ENCODE measurements at places on chromosomes 7 and 10.

DNA sequence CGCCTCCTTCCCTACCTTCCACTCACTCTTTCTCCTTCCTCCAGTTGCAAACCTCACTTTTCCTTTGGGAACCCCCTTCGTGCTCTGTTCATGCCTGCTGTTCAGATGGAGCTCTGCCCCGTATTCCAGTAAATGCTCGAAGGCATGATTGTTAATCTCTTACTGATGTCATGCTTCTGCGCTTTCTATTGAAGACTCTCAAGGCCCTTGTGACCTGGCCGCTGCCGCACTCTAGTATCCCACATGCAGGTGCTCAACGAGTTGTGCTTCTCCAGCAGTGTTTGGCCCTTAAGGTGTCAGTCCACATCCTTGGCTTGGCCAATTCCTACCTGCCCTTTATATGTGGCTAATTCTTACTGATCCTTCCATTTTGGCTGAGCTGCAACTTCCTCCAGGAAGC lies 158.6 kb downstream of the ADAM12 start:
- DNase-seq, result no peak

GRCh38 chr7:1872191-1873069 lies 202.4 kb downstream of the ELFN1 start:
- DNase-seq, result no peak

GRCh38 chr7:105932835-105933477 lies 30.1 kb upstream of the CDHR3 start:
- DNase-seq, result no peak

GRCh38 chr7:26083113-26083512 lies 68.9 kb upstream of the NFE2L3 start:
- DNase-seq, result no peak

DNA sequence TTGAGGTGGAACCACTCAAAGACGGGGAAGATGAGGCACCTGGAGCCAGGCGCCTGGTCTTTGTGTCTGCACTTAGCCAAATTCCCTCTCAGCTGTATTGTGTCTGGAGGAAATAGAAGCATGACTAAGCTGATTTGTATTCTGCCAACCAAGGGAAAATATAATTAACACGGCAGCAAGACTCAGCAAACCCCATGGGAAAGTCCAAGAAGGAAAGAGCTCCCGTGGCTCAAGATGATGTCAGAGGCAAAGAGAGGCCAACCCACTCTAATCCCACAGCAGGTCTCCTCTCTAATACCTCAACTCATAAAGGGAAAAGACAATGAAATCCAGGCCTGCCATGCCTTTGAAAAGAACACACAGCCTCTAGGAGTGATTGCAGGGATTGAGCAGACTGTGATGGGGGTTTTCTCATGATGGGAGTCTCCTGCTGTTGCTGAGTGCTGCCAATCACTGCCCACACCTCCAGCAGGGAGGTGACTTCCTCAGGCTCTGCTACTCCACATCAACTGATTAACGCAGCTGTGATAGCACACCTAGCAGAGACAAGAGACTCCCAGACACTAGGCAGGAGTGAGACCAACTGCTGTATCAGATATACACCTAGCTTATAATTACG lies 255.5 kb upstream of the C7orf33 start:
- DNase-seq, result no peak

DNA sequence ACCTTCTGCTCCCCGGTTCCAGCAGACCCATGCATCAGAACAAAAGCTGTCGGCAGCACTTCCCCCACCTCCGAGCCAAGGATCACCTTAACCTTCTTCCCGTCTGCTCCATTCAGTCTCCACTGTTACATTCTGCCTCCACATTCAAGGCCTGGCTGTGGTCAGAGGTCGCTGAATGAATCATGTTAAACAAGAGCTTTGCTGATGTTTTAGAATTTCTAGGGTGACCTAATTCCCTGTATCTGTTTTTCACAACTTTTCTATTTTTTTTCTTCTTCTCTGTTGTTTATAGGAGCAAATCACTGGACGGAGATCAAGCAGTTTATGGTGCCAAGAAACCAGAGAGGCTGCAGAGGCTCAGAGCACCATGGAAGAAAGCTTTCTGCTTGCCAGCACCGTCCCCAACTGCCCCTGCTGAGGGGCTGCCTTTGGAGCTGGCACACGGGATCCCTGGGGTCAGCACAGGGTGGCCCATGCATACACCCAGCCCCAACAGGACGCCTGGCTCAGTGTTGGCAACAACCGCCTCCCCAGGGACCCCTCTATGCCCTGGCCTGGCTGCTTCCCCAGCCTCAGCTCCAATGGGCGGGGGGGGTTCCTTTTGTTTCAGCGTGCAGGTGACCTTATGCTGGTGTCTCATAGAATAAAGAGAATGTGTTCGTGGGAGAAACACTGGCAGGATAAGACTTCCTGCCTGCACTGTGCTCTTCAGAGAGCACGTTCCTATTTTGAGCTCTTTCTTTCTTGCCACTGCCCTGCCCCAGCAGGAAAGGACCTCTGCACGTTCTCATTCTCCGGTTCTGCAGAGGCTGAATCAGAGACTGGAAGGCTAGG lies 182.7 kb upstream of the LYZL2 start:
- peak; percentile 78 for DNase-seq

DNA sequence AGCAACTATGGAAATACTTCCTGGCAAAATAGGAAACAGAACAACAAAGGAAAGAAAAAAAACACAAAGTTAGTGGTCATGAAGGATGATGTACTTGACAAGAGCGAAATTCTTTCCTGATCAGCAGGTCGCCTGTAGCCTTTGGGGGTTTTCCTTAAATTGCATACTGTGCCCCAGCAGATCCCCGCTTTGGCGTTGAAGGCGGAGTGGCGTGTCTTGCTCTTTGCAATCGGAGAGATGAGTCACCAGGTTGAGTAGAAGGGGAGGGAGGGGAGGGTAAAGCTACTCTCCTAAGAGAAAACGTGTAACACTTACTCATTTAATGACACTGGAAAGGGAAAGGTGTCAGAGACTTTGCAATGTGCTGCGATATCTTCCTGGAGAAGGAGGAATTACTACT lies 587.2 kb downstream of the SORCS1 start:
- DNase-seq, result no peak

DNA sequence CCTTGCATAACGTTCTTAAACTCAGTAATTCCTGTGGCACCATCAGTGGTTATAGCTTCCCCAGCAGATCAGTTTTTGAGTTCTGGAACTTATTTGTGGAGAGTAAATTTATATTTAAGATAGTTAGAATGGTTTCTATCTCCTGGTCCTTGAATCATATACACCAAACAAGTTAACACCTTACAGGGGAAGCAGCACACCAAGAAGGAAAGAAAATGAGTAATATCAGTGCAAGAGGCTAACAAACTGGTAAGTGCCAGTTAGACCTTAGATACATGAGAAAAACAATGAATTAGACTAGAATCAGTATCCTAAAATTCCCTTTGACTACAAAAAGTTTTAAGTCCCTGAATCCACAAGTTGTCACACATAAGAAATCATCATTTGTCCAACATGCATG lies 54.2 kb downstream of the ABI1 start:
- DNase-seq, result no peak

- DNase-seq, result no peak
Measured at GRCh38 chr7:30301751-30302150, 17.4 kb downstream of the ZNRF2 start.

GRCh38 chr7:20401861-20402746 lies 71.4 kb downstream of the ITGB8 start:
- DNase-seq, result no peak

DNA sequence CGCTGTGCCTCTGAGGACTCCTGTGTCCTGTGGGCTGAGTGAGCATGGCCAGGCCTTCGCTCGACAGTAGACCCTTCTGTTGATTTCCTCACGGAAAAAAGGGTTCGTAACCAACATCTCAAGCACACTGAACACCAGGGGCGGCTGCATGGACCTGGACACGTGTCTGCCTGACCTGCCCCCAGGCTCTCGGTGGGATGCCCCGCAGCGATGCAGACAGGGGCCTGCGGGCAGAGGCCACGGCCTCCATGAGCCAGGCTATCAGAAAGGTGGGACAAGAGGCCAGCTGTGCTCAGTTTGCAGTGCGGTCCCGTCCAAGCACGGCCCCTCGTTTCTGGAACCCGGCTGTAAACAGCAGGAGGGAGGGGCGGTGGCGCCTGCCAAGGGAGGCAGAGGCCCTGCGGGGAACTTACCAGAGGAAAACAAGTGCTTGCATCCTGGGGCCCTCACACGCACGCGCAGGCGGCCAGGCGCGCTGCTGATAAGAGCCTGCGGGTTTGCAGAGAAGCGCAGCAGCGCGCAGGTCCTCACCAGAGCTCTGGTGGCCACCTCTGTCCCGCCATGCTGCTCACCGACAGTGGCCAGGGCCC lies 10.6 kb downstream of the GPR146 start:
- no peak for DNase-seq
